A549 (cell line): ENCODE measurements at places on chromosomes 5 and 9.
A peak's percentile ranks its signal among the peaks of the same experiment; 100 is the strongest.

DNA sequence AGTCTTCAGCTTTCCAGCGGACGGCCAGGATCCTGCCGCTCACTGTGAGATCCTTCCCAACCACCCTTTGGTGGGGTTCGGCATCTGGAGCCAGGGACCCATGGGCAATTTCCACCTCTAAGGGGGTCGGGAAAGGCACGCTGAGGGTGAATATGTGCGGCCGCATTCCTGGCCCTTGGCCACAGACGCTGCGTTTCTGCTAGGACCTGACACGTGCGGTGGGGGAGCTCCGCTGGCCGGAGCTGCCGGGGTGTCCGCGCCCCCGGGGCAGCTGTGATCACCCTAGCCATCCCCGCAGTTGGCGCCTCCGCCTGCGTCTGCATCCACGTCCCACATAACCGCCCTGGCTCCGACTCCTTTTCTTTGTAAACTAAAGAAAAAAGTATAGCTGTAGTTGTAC is 5.3 kb upstream of the DNAJA1 start:
- no peak for DNase-seq

GRCh38 chr5:129362456-129362855 is 97.6 kb upstream of the ADAMTS19 start:
- no peak for DNase-seq

DNA sequence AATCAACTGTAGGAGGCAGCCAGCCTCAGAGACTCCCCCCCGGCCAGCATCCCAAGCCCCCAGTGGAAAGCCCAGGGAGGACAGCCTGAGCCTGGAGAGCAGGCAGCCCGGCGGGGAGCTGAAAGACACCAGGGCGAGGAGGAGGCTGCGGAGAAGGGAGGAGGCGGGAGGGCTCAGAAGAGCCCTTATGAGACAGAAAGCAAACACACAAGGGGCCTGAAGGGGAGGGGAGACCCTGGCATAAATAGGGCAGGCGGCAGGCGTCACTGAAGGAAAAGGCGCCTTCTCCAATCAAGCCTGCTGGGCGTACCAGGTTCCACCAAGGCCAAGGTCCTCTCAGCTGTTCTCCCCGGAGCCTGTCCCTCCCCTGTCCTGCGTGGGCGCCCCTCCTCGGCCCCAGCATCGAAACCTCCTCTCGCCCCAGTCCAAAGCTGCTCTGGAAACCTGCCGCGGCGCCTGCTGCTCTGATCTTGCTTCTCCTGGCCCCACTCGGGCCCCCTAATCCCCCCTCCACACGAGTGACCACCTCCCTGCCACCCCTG is 1.3 kb downstream of the SLC9A3 start:
- no peak for DNase-seq

DNA sequence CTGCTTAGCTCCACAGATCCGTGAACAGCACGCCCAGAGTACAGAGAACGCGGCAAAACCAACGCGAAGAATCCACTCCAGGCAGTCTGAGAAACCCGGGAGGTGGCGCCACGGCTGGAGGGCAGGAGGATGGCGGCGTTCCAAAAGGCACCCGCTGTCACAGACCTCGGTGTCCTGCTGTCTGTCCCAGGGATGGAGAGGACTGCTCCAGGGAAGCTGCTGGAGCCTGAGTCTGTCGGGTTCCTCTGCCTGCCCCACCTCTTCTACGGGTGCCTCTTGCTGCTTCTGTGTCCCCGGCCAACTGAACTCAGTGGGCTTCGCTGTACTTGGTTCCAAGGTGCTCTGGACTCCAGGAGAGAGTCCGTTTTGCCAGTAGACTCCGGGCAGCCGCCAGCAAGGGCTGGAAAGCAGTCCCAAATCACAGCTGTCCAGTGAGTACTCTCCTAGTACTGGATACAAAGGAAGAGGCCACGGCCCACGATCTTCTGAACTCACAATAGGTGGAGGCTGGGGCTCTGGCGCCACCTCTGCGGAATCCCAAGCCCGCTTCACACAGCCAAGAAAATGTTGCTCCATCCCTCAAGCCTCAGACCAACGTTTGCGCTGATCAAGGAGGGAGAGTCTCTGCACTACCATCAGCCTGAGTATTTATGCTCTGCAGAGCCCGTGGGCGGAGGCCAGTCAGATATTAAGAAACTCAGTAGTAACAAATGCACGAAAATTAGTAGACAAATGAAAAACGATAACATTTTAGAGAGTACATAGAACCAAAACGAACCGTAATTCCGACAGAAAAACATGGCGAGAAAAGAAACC is 440 bp downstream of the ANXA2R start:
- peak; percentile 88 for DNase-seq

DNA sequence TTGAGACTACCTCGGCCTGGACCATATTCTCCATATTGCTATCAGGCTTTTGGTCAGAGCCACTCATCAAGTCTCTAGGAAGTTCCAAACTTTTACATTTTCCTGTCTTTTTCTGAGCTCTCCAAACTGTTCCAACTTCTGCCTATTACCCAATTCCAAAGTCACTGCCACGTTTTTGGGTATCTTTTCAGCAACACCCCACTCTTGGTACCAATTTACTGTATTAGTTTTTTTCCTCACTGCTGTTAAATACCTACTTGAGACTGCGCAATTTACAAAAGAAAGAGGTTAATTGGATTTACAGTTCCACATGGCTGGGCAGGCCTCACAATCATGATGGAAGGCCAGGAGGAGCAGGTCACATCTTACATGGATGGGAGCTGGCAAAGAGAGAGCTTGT is 507.8 kb upstream of the ZNF608 start:
- no peak for DNase-seq

DNA sequence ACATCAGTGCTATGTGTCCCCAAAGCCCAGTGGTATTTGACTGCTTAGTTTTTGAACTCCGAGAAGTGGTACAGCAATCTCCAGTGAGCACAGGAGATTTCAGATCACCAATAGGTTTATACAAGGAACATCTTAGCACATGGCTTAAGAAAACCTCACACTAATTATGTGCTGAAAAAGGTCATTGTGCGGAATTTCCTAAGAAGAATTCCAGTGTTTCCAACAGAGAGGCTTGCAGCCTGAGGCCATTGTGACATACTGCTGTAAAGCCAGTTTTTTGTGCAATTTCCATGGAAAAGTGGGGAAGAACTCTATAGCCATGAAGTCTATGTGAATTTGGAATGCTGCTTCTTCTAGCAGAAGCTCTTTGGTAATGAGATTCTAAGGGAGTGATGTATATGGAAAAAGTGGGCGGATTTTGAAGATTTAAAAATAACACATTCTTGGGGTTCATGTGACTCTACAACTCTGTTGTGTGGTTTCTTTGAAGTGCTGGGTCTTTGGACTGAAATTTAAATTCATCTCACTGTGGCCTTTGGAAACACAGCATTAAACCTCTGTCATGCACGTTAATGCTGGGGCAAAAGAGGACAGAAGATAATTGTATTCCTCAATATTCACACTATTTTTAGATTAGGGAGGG is 110.5 kb upstream of the CD180 start:
- no peak for DNase-seq

GRCh38 chr5:125835293-125836172 is 587.7 kb upstream of the GRAMD2B start:
- DNase-seq = peak; percentile 31

DNA sequence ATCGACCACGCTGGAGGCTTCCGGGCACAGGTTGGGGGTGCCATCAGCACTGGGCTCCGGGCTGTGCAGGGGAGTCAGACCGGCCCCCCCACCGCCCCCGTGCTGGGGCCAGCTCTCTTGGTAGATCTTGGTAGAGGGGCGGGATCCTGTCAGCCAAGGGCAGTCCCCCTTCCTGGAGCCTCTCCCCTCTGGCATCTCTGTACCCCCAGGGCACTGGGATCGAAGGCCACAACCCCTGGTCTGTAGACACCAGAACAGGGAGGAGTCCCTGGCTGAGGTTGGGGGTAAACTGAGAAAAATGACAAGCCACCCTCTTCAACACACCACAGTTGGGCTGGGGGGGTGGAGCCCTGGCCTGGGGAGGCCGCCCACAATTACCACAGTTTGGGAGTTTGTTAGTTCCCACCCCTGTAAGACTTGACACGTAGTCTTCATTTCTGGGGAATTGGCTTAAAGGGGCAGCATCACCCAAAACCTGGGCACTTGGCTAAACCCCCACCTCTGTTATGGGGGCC is 882 bp downstream of the CERCAM start:
- DNase-seq = no peak

DNA sequence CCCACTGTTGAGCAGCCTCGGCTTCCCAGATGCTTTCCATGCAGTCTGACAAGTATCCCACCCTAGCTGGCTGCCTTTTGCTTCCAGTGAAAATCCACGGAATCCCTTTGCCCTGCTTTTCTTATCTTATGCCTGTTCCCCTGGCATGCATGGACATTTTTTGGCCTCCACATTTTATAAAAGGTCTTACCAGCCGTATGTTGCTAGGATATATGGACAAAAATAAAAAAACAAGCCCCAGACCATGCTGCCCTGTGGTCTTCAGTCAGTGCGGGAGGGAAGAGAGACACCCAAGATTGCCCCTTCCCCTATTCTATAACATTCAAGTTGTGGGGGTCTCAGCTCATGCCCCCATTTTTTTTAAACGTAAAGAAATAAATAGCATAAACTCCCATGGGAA is 129.6 kb downstream of the COL23A1 start:
- no peak for DNase-seq

- no peak for DNase-seq
Measured at GRCh38 chr5:168829922-168830417, 250.8 kb upstream of the PANK3 start.

- DNase-seq = no peak
Measured at GRCh38 chr9:27421577-27421976, 102.5 kb upstream of the IFNK start.

- DNase-seq = no peak
Measured at GRCh38 chr5:135210286-135211055, 176.4 kb upstream of the PITX1 start.

DNA sequence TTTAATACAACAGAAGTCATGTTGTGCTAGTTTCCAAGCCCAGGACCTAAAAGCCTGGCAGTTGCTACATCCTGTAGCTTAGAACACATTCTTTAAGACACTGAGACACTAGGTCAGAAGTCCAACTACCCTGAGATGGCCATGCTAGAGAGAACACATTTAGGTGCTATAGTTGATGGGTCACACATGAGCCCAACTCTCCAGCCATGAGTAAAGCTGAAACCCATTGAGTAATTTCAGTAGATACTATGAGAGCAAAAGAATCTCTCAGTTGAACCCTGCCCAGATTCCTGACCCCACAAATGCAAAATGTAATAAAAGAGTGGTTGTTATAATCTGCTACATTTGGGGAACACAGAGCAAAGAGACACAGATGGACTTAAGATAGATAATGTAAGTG is 164.4 kb downstream of the SEMA5A start:
- no peak for DNase-seq

GRCh38 chr9:27467486-27467885 is 56.6 kb upstream of the IFNK start:
- no peak for DNase-seq
